Activated T-helper 9 cell treated with anti-CD3 and anti-CD28 coated beads, Interleukin-2, amount 50 U/mL, for 16 hours (primary cell): ENCODE measurements at places on chromosomes 1 and 21.

- no peak for DNase-seq
These were observed 13.8 kb upstream of the MYOC start for GRCh38 chr1:171666114-171666769.

GRCh38 chr1:186188736-186189135 lies 186.3 kb downstream of the TPR start:
- no peak for DNase-seq

- DNase-seq = no peak
These were observed 4.8 kb downstream of the OVGP1 start for GRCh38 chr1:111422546-111423391.

DNA sequence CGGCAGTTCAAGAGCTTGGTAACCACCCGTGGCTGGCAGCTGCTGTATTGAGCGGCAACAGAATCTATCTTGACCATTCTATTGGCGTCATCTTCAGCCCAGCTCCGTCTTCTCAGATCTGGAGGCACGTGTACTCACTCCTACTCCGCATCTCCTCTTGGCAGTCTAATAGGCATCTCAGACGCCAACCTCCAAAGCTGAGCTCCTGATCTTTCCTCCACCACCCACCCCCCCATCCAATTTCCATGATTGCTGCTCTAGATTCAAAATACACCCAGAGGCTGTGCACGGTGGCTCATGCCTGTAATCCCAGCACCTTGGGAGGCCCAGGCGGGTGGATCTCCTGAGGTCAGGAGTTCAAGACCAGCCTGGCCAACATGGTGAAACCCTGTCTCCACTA lies 84.6 kb upstream of the CASZ1 start:
- no peak for DNase-seq

DNA sequence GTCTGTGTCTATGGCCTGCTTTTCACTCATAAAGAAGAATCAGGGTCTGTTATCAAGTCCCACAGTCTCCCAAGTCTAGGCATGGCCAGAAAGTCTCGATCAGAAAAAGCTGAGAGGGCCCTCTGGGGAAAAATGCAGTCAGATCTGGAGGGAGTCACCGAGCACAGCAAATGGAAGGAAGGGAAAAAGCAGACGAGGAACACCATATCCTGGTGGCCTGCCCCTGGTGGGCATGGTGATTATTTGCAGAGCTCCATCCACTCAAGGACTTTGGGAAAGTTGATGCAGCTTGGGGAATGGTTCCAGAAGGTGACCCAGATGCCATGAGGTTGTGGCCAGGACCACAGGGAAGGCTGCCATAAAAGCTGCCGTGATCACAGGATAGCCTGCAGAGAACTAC lies 189.1 kb downstream of the CLIC6 start:
- DNase-seq = no peak
